Muscle of arm (tissue), 14 donors: ENCODE measurements at places on chromosomes 11 and 22.

DNA sequence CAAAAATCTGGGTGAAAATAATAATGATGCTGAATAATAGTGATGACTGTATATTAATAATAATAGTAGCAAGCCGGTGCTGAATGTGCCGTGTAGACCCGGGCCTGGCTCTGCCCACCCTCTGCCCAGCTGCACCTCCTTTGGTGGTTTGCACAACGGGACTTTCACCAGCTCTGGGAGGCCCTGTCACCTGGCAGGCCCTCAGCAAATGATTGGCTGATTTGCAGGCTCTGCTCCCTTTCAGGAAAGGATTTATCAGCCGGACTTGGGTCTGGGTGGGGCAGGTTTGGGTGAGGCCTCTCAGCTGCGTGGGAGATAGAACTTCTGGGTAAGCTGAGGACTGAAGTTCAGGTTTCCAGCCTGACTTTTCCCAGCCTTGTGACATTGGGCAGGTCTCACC, 21.4 kb downstream of the KIAA1671 start:
- DNase-seq: no peak

GRCh38 chr11:60762851-60763691, 6.4 kb downstream of the MS4A15 start:
- peak; percentile 49 for DNase-seq

DNA sequence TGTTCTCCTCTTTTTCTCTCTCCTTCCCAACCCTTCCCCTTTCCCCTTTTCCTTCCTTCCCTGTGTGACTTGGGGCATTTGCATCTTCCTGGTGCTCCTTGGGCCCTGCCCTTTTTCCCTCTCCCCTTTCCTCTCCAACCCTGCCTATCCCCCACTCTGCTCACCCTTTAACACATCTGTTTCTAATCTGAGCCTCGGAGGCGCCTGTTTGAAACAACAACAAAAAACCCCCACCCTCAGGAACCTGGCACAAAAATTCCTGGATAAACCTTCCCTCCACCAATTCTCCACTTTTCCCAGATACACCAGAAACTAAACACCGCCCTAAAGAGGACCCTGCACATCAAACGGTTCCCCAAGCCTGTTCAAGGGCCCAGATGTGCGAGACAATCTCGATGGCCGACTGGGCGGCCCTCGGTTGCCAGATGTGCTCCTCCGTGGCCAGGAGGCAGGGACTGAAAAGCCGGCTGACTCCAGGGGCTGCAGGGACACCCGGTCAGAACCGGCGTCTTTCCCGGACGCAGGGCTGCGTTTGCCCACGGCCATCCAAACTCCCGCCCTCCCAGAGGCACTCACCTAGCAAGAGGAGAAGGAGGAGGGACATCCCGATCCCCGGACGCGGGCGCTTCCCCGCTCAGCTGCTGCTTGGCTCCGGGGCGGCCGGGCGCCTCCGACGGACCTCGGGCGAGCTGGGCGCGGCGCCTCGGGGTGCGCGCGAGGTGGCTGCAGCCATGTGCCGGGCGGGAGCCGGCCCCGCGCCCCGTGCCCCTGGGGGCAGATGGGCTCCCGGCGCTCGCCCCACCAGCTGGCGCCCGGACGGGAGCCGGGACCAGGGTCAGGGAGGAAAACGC, 486 bp downstream of the CLMP start:
- peak; percentile 46 for DNase-seq

- DNase-seq: no peak
Measured at GRCh38 chr22:49657275-49657973, 170.2 kb downstream of the BRD1 start.

DNA sequence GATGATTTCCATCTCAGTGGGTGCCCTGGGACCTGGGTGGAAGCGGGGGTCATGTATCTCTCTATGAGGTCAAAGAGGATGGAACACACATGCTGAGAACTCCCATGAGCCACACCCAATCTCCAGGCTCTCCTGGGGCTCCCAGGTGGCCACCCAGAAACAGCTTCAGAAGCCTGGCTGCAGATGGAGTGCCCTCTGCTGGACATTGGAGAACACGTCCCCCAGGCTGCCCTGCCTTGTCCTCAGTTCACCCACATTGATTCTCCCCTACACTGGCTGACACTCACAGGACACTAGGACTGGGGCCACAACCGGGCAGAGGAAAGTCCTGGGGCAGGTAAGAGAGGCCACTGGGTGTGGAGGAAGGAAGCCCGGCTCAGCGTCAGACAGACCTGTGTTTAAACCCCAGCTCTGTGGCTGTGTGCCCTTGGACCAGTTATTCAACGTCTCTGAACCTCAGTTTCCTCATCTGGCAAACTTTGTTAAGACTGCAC, 4.5 kb upstream of the NOL12 start:
- peak; percentile 70 for DNase-seq

- DNase-seq: no peak
Measured at GRCh38 chr11:99918761-99919160, 768.3 kb upstream of the ARHGAP42 start.

DNA sequence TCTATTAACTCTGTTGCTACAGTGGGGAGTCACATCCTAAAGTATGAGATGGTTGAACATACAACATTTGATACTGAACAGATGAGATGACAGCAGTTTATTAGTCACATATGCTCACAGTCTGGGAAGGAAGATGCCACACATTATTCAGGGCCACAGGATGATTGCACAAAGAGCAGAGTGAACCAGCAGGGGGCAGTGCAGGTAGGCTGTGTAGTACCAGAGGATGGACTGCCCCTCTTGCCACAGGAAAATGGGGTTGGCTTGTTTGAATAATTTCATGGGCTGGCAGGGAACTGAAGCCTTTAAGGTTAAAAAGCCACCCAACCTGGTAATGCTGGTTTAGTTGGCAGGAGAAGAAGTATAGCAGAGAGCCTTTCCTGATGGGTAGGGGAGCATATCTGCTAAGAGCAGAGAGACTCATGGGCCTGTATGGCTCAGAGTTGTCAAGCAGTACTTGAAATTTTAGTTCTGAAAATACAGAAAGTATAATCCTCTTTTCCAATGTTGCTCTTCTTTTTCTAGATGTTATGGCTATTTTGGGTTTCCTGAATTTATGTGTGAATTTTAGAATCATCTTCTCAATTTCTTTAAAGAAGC, 180.4 kb upstream of the B3GAT1 start:
- no peak for DNase-seq

- DNase-seq: no peak
Measured at GRCh38 chr11:92198268-92198667, 26.4 kb upstream of the FAT3 start.

- DNase-seq: no peak
Measured at GRCh38 chr22:19591568-19591967, 67.4 kb upstream of the CLDN5 start.

- no peak for DNase-seq
Measured at GRCh38 chr11:108508653-108509593, 10.7 kb upstream of the POGLUT3 start.

GRCh38 chr11:74278103-74278502, 33.3 kb downstream of the P4HA3 start:
- no peak for DNase-seq

DNA sequence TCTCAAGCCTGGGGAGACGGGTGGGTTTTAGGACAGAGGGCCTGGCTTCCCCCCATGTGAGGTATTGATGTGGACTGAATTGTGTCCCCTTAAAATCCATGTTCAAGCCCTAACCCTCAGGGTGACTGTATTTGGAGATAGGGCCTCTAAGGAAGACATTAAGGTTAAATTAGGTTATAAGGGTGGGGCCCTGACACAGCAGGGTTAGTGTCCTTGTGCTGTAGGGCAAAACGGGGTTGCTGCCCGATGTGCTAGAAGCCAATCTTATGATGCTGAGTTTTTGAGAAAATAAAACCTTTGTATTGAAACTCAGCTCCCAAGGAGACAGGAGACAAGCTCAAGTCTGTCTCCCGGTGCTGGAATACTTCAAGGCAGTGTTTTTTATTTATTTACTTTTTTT, 71.1 kb upstream of the NUP50 start:
- DNase-seq: no peak

GRCh38 chr11:36564376-36565030, 3.3 kb upstream of the RAG1 start:
- DNase-seq: peak; percentile 75

- no peak for DNase-seq
Measured at GRCh38 chr11:639332-639955, 2.4 kb downstream of the DRD4 start.

GRCh38 chr22:25051073-25051472, 98.6 kb downstream of the KIAA1671 start:
- no peak for DNase-seq

- no peak for DNase-seq
Measured at GRCh38 chr11:108524422-108524821, 26.2 kb upstream of the POGLUT3 start.

- DNase-seq: no peak
Measured at GRCh38 chr11:34155057-34155756, 49.8 kb downstream of the NAT10 start.

DNA sequence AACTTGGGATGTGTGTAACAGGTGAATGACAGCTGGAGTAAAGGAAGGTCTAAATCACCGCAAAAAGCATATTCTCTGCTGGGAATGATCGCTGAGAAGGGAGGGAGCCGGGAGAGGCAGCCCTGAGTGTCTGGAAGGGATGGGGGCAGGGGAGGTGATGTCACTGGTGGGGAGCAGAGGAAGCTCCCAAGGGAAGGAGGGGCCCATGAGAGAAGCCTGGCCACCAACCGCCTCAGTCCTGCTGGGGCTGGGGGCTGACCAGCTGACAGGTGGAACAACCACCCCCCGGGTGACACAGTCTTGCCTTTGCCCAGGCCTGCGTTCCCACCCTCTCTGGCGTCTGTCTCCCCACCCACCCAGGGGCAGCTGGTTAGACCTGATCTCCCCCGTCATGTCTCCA, 6.0 kb upstream of the FLRT1 start:
- no peak for DNase-seq

GRCh38 chr22:22376352-22376706, 131.7 kb downstream of the VPREB1 start:
- DNase-seq: no peak

- DNase-seq: no peak
Measured at GRCh38 chr22:43301866-43302265, 41.3 kb downstream of the SCUBE1 start.

- DNase-seq: no peak
Measured at GRCh38 chr11:4460151-4460550, 11.1 kb downstream of the OR52K2 start.

DNA sequence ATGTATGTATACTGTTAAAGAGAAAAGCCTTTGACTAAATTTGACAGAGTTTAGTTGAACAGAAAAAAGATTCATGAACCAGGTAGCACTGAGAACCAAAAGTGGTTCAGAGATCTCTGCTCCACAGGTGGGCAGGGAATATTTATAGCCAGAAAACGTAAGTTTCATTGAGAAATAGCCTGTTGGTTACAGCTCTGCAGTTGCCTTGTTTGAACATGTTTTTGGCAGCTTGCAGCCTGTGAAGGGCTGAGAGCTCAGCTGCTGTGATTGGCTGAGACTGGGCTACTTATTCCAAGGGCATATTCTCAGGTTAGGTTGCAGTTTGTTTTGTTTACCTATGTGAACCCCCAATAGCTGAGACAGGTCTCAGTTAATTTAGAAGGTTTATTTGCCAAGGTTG, 13.5 kb upstream of the ZNF74 start:
- DNase-seq: no peak

GRCh38 chr22:48052621-48052890, 1290.1 kb downstream of the TBC1D22A start:
- DNase-seq: no peak

DNA sequence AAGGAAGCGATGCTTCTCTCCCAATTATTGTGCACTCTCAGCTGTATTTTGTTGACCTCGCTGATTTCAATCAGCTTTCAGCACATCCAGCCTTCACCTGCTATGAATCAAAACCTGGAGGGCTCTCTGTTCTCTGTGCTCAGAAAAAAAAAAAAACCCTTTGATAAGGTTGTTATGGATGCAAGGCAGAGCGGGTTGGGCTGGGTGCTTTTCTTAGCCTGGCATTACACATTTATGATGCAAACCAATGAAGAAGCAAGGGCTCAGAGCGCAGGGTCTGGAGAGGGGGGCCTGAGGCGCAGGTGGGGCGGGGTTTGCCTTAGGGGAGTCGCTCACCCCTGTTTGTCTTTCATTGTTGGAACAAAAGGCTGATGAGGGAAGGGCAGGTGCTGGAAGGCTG, 86.0 kb upstream of the CADM1 start:
- no peak for DNase-seq

GRCh38 chr11:95585752-95586077, 203.9 kb downstream of the FAM76B start:
- no peak for DNase-seq

- peak; percentile 36 for DNase-seq
Measured at GRCh38 chr11:10117709-10118351, 176.2 kb downstream of the SBF2 start.

DNA sequence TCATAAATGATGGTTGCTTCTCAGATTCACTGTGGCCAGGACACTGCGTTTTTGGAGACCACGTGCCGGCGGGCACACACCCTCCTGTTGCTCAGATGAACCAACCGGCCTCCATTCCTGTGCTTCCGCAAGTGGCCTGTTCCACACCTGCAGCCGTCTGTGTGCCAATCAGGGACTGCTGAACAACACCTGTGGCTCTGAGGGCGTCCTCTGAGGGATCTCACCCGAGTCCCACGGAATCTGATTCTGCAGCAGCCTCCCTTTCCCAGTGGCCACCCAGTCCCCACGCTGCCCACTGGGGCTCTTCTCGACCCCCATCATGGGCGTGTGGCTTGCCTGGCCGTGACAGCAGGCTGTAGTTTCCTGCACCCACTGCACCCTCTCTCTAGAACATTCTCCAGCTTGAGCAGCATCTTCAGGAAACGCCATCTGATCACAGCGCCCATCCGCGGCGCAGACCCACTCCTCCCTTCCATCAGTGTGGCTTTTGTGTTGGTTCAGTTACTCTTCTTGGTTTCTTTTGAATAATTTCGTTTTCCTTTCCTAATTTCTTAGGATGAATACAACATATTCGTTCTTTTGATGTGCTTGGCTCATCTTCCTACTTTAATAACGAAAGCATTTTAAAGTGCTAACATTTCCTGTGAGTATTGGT, 100.3 kb upstream of the SLC22A12 start:
- DNase-seq: no peak

GRCh38 chr11:40573254-40573891, 886.1 kb downstream of the LRRC4C start:
- no peak for DNase-seq

DNA sequence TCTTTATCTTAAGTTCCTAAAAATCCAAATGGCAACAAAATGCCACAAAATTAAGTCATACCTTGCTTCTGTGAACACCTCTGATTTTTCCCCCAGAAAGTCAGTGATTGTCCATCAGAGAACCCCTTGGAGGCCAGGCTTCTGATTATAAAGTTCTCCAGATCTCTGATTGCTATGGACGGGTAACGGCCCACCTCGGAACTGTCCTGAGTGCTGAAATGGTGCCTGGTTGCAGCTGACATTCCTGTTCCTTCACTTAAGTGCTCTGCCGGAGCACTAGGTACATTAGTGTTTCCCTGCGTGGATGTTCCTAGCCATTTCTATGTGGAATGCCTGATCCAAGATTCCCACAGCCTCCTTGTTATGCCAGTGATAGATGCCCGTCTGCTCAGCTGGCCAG, 85.0 kb downstream of the CHST1 start:
- peak; percentile 38 for DNase-seq
